ENCODE measurements at places on chromosomes 11 and 22.

DNA sequence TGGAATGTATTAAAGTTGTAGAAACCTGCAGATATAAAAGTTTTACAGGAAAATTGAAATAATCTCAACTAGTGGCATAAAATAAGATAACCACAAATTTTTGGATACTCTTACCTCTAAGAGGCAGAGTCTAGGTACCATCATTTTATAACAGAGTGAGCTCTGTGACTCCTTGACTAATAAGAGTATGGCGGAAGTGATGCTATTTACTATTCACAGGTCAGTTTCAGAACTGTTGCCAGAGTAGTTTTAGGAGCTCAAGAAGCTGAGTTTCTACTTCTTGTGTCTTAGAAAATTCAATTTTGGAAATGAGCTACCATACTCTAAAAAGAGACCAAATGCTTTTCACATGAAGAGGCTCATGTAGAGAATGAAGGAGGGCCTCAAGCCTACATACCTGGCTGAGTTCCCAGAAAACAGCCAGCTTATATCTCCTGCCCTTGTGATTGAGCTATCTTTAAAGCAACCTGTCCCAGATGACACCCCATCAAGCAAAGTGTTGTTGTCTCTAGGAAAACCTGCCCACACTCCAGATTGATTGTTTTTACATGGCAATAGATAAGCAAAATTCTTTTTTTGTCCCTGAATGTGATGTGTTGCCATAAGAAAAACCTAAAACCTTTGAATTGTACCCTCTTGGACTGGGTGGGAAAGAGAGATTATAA is 712.8 kb upstream of the CNTN5 start:
- no peak for DNase-seq

DNA sequence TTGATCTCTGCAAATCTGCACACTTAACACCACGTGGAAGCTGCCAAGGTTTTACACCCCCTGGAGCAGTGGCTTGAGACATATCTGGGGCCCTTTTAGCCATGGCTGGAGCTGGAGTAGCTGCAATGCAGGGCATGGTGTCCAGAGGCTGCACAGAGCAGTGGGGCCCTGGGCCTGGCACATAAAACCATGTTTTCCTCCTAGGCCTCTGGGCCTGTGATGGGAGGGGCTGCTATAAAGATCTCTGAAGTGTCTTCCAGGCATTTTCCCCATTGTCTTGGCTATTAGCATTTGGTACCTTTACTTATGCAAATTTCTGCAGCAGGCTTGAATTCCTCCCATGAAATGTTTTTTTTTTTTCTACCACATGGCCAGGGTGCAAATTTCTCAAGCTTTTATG is 33.2 kb downstream of the CALCA start:
- DNase-seq: no peak

GRCh38 chr11:92269021-92269420 is 44.4 kb downstream of the FAT3 start:
- DNase-seq: no peak

DNA sequence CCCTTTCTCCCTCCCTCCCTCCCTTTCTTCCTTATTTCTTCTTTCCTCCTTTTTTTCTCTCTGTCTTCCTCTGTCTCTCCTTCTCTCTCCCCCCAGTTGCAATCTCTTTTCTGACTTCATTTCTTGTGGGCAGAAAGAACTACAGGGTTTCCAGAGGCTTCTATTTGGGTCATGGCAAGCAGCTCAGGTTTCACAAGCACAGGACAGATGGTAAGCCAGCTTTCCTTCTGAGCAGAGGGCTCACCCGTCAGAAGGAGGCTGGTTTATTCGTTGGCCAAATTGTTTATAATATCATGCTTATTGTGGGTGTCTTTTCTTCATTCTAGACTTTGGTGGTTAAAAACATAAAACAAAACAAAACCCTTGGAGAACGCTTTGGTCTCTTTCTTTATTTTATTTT is 58.9 kb upstream of the CLMP start:
- DNase-seq: no peak

GRCh38 chr11:1889224-1889930 is 2.3 kb downstream of the PRR33 start:
- peak; percentile 48 for DNase-seq

DNA sequence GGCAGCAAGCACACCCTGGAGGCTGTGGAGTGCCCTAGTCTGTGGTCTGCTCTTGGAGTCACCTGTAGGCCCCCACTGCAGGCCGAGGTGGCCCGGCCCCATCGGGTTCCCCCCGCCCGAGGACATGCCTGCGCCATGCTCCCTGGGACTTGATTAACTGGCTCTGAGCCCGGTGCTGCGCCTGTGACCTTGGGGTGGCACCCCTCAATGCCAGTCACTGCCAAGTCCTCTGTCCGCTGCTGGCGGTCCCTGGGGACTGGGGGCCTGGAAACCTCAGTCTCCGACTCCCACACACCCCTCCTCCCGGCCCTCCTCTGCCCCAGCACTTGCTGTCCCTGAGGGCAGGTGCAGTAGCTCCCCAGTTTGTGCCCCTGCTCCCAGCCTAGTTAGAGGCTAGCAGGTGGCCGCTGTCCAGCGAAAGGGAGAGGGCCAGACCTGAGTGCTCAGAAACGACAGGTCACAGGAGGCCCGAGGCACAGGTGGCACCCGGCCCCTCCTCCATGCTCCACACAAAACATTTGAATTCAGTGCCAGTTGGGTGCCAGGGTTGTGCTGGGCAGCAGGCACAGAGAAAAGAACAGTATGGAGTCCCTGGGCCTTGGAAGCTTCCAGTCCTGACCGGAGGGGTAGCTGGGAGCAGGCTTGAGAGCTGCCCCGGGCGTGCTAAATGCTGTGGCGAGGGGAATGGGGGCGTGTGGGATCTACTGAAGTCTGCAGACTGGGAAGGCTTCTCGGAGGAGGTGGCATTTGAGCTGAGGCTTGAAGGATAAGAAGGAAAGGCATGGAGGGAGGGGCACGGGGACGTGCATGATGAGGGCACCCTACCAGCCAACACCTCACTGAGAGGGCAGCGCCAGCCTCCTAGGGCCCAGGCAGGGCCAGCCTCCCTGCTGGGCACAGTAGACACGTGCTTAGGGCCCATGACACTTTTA is 16.4 kb upstream of the FLRT1 start:
- DNase-seq: no peak

GRCh38 chr11:114279792-114280546 is 16.2 kb upstream of the NNMT start:
- no peak for DNase-seq

GRCh38 chr11:120391292-120391691 is 55.1 kb downstream of the ARHGEF12 start:
- DNase-seq: no peak

DNA sequence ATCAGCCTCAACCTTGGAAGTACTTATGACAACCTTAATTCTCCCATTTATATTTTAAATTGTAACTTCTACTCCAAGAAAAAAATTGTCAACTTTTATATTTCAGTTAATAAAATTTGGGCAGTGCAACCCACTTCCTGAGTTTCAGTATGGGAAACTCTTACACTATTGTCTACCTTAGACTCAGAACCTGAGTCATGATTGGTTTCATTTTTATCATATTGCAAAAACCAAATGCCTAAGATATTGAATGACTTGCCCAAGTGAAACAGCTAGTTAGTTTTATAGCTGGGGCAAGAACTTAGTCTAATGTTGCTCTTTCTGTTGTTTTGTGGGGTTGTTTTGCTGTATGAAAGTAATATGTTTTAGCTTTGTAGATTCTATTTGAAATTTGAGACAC is 334.0 kb upstream of the ARHGAP42 start:
- DNase-seq: no peak

DNA sequence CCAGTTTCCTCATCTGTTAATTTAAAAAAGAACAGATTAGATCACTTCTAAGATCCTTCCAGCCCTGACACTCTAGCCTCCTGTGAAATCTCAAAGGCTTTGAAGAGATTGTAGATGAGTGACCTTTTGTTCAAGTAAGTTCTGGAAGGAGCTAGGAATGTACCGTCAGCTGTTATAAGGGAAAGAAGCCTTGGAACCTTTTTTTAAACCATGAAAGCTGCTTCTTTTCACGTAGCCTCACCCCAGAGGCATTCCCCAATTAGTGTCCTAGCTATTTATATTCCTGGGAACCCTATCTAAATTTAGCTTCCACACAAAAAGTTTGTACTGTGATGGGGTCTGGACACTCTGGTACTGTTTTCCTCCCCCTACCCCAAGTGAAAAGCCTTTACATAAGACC is 35.8 kb upstream of the SLN start:
- DNase-seq: no peak

DNA sequence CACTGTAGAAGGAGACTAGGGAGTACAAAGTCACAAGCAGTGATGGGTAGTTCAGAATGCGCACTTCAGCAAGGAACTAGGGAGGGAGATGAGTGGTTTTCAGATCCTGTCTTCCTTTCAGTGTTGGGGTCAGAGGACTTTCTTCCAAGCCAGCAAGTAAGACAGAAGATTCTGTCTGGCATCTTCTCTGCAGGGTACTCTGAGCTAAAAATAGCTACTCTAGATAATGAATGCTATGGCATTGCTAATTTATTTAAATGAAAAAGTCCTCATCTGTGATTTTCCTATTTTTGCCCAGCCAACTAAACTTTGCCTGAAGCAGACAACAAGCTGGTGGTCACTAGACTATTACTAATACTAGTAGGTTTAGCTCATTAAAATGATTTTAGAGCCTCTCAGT is 18.3 kb upstream of the ARL14EP start:
- no peak for DNase-seq

- no peak for DNase-seq
These were observed 58.7 kb upstream of the SLN start for GRCh38 chr11:107770551-107770951.

DNA sequence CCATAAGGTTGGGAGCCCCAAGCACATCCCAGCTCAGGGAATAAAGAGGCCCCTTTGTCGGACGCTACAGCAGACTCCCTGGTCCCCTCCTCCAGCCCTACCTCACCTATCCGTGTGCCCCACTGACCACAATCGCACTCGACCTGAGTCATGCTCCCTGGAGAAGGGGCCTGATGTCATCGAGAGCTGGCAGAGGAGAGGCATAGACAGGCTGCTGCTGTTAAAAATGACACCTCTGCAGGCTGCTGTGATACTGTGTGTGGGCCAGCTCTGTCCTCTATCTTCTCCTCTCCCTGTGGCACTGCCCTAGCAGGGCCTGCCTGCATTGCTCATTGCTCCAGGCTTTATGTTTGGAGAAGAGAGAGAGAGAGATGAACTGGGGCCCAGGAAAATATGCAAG is 123.4 kb upstream of the SYT13 start:
- no peak for DNase-seq

- no peak for DNase-seq
These were observed 169.3 kb upstream of the BLID start for GRCh38 chr11:122285070-122285988.

DNA sequence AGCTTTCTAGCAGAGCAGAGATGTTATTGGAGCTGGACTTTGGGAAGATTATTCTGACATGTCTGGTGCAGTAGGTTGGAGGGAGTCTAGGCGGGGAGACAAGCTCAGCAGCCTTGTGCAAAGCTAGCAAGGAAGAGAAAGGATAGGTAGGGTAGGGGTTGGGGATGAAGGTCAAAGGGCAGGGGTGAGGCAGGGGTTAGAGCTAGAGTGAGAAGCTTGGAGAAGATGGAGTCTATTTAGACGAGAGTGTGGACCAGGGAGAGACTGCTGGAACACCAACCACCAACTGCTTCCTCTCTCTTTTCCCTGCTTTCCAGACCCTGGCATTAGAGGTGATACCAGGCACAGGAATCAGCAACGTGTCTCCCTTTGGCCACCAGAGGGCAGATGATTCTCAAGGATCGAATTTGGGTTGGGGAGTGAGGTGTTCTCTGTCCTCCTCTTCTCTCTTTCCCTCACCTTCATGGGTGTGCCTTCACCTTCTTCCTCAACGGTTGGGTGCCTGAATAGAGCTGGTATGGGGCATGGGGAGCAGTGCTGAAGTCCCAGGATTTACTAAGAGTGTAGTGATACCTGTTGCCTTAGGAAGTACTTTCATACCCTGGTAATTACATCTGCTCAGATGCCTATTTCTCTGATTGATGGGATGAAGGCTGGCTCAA is 1.8 kb upstream of the MARK2 start:
- DNase-seq: peak; percentile 55

- no peak for DNase-seq
These were observed 14.2 kb upstream of the RFPL2 start for GRCh38 chr22:32219026-32219425.

- no peak for DNase-seq
These were observed 44.3 kb downstream of the SCGB1A1 start for GRCh38 chr11:62463121-62463542.

GRCh38 chr22:20280866-20281265 is 12.7 kb upstream of the RTN4R start:
- no peak for DNase-seq

DNA sequence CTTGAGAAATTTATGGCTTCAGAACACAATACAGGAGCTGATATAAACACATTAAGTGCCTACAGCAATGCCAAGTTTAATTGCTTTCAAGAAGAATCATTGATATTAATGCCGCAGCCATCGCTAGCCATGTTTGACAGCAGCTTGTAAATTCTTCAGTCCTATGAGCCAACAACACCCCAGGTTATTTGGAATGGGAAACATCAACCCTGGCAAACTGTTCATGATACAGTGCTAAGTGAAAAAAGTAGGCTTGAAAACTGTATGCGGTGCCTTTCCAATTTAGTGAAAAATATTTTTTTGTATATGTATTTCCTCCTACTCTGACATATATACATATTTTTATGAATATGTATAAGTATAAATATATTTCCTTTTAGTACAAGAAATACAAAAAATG is 142.6 kb downstream of the CSNK2A3 start:
- DNase-seq: no peak

DNA sequence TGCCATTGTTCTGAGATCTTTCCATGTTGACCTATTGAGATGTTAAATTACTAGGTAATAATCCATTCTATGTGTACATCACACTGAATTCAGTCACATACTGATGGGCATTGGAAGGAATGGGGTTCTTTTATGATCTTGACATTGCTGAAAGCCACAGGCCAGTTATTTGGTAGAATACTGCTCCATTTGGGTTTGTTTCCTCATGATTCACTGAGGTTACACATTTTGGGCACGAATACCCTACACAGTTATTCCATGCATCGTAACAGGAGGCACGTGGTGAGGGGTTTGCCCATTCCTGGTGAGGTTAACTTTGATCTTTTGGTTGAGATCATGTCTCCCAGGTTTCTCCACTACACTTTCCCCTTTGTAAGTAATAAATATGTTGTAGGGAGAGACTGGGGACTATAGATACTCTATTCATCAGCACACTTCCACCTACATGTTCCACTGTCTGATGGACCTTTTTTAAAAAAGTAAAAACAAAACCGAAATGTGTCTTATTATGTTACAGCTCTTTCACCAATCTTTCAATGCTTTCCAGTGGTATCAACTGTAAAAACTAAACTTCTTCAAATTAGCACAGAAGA is 12.0 kb upstream of the FOLR1 start:
- no peak for DNase-seq

GRCh38 chr11:70071996-70072395 is 6.1 kb upstream of the ANO1 start:
- no peak for DNase-seq

All from stimulated activated CD4-positive, alpha-beta T cell treated with anti-CD3 and anti-CD28 coated beads, TNF-alpha, amount 100 ng/mL, for 1 hour (primary cell).